ENCODE measurements at places on chromosomes 2 and 18. TPM values are rescaled to one million over a fixed set of nuclear protein-coding genes. Genes with fewer than 3 reads are reported as not detected.

SGPP2 gene
- not detected for total RNA-seq

GCA gene
- total RNA-seq: 6.8 TPM

TEKT4 gene
- not detected for total RNA-seq

SALL3 gene
- total RNA-seq: not detected

TTC27 gene
- 24.2 TPM for total RNA-seq

SP140L gene
- total RNA-seq: 36.8 TPM

SIGLEC15 gene
- total RNA-seq: 0.06 TPM

PLGLB1 gene
- not detected for total RNA-seq

UPP2 gene
- not detected for total RNA-seq

GAL3ST2 gene
- total RNA-seq: not detected

SLC9A4 gene
- not detected for total RNA-seq

SLC30A3 gene
- total RNA-seq: not detected

PIAS2 gene
- 16.9 TPM for total RNA-seq

C2orf76 gene
- 18.3 TPM for total RNA-seq

IGFBP5 gene
- not detected for total RNA-seq

RAB3GAP1 gene
- 58.9 TPM for total RNA-seq

STARD6 gene
- not detected for total RNA-seq

All from SJSA1 (cell line).